ENCODE measurements at places on chromosomes 6 and 20. TPM values are rescaled to one million over a fixed set of nuclear protein-coding genes. Genes with fewer than 3 reads are reported as not detected.
A peak's percentile ranks its signal among the peaks of the same experiment; 100 is the strongest.

DNA sequence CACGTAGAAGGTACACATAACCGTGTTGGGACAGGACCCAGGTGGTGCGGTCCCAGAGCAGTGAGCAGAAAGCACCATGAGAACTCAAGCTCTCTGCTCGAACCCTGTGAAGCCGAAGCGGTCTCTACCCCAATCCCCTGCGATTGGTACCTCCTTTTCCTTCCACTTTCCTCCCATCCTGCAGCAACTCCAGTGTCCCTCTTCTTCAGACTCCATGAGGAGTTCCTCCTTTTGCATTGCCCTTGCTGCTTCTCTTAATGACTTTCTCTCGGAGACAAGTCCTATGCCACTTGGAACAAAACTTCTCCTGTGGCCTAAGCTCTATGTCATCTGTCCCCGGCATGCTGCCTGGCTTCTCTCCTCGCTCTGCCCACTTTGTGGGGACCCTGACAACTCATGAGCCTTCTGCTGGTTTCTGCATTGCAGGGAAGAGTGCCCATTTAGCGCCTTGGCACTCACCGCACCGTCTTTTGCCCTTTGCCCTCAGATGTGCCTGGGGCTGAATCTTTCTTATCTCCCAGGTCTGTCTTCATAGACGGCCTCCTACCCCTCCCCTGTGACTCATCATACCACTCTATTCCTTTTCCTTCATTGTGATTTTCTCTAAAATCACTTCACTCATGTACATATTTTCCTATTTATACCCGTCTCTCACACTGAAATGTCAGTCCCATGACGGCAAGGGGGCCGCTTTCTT is 9.2 kb upstream of the ZNF831 start:
- DNase-seq, result no peak

GUCA1A gene
- total RNA-seq, result not detected

- DNase-seq, result no peak
These were observed 118.2 kb upstream of the PRSS16 start for GRCh38 chr6:27129095-27129815.

DNA sequence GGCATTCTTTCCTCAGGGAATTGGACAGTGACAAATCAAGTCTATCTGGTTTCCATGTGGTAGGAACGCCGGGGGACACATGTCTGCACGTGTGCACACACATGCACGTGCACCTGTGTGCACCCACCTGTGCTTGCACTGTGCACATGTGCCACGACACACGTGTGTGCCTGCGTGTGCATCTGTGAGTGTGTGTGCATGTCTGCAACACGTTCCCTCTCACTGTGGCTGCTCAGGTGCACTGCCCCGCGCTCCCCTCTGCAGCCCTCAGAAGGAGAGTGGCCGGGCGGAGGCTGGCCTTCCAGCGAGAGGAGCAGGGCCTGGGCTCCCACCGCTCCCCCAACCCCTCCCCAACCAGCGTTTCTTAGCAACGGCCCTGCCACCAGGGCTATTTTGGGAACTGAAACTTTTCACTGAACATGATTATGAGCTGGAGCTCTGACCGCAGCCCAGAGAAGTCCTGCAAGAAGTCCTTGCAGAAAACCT is 147.8 kb downstream of the PHACTR3 start:
- no peak for DNase-seq

DNA sequence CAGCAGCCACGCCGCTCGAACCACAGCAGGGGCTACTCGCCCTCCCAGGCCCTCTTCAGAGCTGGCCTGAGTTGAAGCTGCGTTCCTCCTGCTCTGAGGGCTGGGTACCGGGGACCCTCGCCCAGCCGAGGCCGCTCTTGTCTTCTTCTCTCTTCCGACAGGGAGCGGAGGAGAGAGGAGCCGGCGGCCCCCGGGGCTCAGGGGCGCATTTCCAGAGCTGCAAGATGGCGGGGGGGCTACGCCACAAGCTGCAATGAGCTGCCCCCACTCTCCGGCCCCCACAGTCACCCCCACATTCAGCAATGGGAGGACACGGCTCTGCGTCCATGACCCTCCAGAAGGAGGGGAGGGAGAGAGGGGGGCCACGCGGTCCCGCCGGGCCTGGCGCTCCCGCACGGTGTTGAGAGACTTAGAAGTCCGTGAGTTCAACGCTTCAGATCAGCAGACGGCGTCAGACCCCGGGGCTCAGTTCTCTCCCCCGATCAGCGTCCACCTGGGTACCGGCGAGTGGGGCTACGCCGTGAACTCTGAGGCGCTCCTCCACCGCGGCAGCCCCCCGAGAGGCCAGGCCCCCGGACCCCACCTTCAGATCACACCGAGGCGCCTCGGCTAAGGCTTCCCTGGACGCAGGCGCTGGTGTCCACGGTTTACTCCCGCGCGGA is 31.6 kb downstream of the SLC2A4RG start:
- DNase-seq, result no peak

BMP5 gene
- not detected for total RNA-seq

- DNase-seq, result peak; percentile 58
These were observed 6.5 kb upstream of the ZSCAN9 start for GRCh38 chr6:28218312-28219248.

B3GALT4 gene
- total RNA-seq, result 6.5 TPM

KIF6 gene
- under 0.01 TPM for total RNA-seq

TGM3 gene
- not detected for total RNA-seq

- DNase-seq, result peak; percentile 70
These were observed 51.9 kb downstream of the HIVEP2 start for GRCh38 chr6:142893088-142893487.

DNA sequence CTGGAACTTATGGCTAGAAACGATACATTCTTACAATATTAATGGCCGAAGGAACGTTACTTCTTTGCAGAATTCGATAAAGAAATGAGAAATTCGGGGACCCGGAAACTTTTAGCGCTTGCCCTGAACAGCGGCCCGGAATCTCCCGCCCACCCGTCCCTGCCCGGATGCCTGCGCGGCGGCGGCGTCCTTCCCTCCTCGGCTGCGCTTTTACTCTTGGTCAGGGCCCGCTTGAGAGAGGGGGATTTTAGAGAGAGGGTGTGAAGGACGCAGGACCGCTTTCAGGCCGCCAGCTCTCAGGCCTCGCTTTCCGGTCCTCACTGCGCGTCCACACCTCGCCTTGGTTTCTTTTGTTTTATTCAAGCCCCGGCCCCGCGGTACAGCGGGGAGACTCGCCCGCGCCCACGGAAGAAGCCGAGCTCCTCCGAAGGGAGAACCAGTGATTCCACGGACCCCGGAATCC is 243.7 kb downstream of the ARID1B start:
- DNase-seq, result peak; percentile 66

VIP gene
- 0.65 TPM for total RNA-seq

DNA sequence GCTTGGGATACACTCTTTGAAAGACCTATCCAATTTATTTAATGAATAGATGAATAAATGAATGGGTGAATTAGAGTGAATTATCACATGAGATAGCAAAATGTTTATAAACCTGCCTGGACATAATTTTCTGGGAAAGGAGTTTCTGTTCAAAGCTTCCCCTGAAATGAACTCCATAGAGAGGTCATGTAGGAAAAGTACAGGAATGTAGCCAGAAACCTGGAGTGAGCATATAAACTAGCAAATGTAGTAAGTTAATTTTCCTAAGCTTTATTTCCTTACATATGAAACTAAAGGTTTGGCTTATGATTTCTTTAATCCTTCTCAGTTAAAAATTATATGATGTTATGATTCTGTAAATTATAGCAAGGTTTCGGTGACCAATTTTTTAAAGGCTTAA is 380.3 kb upstream of the RSPO3 start:
- DNase-seq, result no peak

- DNase-seq, result peak; percentile 48
These were observed 42.6 kb upstream of the SCML4 start for GRCh38 chr6:107866606-107867301.

DNA sequence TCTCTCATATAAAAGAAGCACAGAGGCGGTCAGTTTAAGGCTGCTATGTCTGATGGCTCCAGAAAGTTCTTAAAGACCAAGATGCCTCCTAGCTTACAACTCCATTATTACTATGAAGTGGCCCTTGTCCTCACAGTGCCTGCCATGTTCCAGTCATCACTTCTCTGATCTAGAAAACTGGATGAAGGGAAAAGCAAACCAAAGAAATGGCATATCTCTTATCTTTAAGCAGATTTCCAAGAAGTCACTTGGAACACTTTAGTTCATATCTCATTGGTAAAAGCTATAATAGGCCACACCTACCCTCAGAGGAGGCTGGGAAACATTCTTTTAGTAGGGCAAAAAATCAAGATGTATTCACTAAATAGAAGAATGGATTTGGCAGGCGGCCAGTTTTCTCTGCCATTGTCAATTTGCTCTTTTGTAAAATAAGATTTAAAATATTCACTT is 289.6 kb downstream of the TBC1D7 start:
- peak; percentile 43 for DNase-seq

GRCh38 chr6:136169394-136170148 is 80.5 kb downstream of the MTFR2 start:
- DNase-seq, result no peak

DNA sequence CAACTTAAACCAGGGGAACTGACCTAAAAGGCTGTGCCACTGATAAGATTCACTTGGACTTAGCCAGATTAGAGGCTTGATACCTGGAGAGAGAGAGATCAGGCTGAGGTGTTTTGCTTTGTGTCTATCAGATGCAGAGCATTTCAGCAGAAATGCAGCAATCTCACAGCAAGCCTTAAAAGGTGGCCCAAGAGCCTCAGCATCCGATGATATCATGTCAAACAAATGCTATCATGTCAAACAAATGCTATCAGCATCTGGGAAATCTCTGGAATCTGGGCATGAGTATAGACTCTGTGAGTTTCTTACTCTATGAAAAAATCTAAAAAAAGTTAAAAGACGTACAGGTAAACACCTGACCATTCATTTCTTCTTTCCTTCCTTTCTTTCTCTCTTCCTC is 718.9 kb downstream of the EYS start:
- DNase-seq, result no peak

GRCh38 chr20:39338469-39339376 is 376.6 kb downstream of the DHX35 start:
- no peak for DNase-seq

GRCh38 chr6:147173140-147173539 is 31.1 kb upstream of the STXBP5 start:
- DNase-seq, result no peak

DNA sequence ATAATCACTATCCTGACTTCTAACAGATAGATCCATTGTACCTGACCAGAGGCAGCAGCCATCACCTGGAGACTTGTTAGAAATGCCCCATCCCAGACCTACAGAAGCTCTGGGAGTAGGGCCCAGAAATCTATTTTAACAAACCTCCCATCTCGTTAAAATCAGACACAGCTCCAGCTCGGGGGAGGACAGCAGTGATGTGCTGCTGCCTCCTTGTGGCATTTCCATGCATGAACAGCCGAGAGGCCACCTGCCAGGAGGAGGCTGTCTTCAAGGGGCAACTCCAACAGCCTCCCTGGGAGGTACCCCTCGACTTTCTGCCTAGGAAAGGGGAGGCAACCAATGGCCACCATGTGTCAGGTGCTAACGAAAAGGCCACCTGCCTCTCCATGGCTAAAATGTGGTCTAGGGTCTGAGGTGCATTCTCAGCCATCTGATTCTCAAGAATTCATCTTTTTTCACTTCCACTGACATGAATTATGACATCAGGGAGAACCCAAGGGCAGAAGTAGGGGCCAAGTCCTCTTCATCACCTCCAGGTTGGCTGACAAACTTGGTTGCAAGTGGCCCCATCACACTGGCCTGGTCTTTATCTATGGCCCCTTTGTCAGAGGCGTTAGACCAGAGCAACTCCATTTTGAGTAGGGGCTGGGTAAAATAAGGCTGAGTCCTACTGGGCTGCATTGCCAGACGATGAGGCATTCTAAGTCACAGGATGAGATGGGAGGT is 12.2 kb upstream of the KCNK15 start:
- peak; percentile 76 for DNase-seq

SNX3 gene
- 176 TPM for total RNA-seq

DNA sequence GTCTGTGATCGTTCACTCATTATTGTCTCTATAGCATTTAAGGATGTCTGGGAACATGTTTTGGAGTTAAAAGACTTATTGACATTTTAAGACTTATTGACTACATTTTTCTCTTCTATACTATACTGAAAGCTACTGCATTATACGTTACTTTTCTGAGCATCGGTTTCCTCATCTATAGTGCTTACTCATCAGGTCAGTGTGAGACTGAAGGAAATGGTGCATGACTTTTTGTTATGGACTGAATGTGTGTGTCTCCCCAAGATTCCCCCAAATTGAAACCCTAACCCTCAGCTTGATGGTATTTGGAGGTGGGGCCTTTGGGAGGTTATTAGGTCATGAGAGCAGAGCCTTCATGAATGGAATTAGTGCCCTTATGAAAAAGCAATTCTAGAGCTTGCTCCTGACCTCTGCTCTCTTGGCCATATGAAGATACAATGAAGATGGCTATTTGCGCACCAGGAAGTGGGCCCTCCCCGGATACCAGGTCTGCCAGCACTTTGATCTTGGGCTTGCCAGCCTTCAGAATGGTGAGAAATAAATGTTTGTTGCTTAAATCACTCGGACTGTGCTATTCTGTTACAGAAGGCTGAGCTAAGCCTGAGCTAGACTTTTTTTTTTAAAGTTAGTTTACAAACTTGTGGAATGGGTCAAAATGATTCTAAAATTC is 243.7 kb upstream of the RREB1 start:
- no peak for DNase-seq

- peak; percentile 81 for DNase-seq
These were observed 572 bp downstream of the DSE start for GRCh38 chr6:116371120-116371917.

- DNase-seq, result peak; percentile 8
These were observed 1.1 kb downstream of the SLC22A23 start for GRCh38 chr6:3455569-3456394.

- no peak for DNase-seq
These were observed 60.6 kb downstream of the TOX2 start for GRCh38 chr20:43975096-43975768.

TMEM74B gene
- 0.44 TPM for total RNA-seq

RIN2 gene
- 80.2 TPM for total RNA-seq

GRCh38 chr20:7371518-7372163 is 568.6 kb downstream of the HAO1 start:
- DNase-seq, result no peak

- DNase-seq, result no peak
These were observed 90.0 kb downstream of the PLG start for GRCh38 chr6:160791981-160792418.

DNA sequence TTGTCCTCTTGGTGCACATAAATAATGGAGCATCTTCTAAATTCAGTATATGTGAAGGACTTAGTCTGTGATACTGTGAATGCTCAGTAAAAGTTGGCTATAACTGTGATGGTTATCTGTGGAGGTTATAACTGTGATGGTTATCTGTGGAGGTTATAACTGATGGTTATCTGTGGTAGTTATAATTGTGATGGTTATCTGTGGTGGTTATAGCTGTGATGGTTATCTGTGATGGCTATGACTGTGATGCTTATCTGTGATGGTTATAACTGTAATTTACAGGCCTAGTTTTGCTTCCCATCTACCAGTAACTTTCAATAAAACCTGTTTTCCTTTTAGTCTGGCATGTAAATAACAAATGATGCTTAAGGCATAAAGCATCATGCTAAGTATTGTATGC is 16.5 kb downstream of the PTK7 start:
- DNase-seq, result no peak

ANKRD66 gene
- not detected for total RNA-seq

- DNase-seq, result no peak
These were observed 2.2 kb downstream of the TAF4 start for GRCh38 chr20:62063315-62063980.

IP6K3 gene
- total RNA-seq, result not detected

Data from lung microvascular endothelial cell (primary cell).